ENCODE measurements at places on chromosomes 11 and 22.

DNA sequence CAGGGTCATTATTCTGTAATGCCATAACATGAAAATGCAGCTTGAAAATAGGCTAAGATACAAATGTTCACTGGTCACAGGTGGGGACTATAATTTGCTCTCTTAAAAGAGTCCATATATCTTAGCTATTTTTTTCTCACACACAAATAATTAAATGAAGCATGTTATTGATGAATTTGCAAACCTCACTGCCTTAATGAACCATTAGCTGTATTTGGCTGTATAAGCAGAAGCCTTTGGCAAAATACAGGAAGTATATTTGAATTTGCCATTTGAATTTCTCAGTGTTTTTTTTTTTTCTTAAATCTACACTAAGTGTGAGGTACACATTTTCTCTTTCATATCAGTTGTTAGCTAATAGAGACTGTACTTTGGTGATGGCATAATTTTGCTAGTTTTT lies 38.7 kb downstream of the DDI1 start:
- DNase-seq: no peak

GRCh38 chr22:35884529-35884928 lies 144.1 kb downstream of the RBFOX2 start:
- no peak for DNase-seq

- no peak for DNase-seq
Observed at GRCh38 chr11:104286129-104286528, 122.2 kb upstream of the PDGFD start.

DNA sequence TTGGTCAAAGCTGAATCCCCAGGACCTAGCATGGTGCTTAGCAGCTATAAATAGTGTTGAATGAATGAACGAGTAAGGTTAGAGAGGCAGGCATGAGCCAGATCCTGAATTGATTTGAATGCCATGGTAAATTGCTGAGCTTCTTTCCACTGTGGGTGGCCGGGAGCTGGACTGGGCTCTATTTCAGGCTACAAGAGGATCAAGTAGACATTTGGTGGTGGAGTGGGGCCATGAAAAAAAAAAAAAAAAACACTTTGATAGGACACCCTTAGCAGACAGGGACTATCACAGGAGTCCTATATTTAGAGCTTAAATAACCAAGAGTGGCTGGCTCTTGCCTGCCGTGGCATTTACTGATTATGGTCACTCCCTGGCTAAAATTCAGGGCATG lies 77.6 kb downstream of the MIAT start:
- no peak for DNase-seq

GRCh38 chr11:110655967-110656366 lies 56.3 kb downstream of the ARHGAP20 start:
- no peak for DNase-seq

DNA sequence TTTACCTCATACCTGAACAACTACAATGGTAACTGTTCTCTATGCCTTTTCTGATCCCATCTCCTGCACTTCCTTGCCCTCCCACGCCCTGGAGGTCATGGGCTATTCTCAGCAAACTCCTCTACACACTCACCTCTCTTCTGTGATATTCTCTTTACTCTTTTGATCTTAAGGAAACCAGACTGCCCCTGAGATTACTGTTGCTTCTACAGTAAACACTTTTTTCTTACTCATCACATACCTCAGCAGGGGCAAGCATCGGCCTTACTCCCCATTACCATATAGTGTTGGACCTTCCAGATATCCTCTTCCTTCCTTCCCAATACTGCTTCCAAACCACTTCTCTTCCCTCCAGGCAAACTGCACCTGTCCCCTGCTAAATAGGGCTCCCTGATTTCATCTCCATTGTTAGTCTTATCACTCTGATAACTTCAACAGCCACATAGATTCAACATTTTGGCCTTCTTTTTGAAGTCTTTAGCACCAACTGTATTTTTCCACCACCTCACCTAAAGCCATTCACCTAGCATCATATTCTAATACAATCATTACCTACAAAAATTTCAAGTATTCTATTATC lies 141.2 kb downstream of the RBFOX2 start:
- DNase-seq: no peak

DNA sequence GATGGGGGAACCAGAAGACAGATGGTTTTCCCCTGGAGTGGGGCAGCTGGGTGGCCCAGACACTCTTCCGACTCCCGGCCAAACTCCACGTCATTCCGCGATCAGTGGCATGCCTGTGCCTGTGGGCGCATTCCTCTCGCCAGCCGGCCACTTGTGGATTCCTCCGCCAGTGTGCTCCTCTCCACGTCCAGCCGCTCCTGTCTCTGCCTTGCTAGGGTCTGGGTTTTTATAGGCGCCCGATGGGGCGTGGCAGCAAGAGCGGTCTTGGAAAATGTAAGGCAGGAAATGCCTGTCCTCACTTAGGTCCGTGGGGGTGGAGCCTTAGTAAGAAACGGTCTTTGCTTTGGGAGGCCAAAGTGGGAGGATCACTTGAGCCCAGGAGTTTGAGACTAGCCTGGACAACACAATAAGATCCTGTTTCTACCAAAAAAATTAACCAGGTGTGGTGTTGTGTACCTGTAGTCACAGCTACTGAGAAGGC lies 81.6 kb upstream of the SEPTIN5 start:
- no peak for DNase-seq
